ENCODE measurements at places on chromosomes 1 and 21.
A peak's percentile ranks its signal among the peaks of the same experiment; 100 is the strongest.

DNA sequence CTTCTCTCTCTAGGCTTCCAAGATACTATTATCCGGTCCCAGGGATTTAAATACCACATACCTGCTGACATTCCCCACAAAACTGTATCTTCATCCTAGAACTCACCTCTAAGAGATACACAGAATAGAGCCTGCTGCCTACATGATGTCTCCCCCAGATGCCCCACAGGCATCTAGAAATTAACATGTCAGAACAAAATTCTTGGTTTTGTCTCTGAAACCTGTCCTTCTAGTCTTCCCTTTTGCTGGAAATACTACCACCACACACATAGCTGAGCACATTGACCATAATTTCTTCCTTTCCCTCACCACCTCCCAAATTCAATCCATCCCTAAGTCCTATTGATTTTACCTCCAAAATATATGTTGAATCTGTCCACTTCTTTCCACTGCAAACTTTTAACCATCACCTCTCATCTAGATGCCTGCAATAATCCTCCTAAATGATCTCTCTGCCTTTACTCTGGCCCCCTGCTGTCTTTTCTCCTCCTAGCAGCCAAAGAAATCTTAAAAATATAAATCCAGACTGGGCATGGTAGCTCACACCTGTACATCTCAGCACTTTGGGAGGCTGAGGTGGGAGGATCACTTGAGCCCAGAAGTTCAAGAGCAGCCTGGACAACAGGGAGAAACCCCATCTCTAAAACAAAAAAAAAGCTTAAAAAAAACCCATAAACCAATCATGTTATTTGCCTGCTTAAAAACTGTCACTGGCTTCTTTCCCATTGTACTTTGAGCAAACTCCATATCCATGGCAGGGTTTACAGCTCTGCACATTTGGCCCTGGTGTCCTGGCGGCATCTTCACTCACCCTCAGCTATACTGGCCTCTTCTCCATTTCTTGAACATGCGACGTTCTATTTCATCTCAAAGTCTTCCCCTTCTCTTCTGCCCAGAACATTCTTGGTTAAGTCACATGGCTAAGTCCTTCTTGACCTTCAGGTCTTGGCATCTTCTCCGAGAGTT is 6.2 kb upstream of the FAM76A start:
- DNase-seq = no peak

- DNase-seq = no peak
Measured at GRCh38 chr1:227994632-227995300, 12.0 kb upstream of the WNT3A start.

GRCh38 chr1:40799351-40799867 is 15.8 kb downstream of the KCNQ4 start:
- no peak for DNase-seq

GRCh38 chr1:217561446-217561845 is 69.4 kb downstream of the GPATCH2 start:
- DNase-seq = no peak

- no peak for DNase-seq
Measured at GRCh38 chr1:221268295-221268694, 389.1 kb downstream of the HLX start.

GRCh38 chr1:111213412-111213811 is 13.0 kb upstream of the DENND2D start:
- DNase-seq = no peak

DNA sequence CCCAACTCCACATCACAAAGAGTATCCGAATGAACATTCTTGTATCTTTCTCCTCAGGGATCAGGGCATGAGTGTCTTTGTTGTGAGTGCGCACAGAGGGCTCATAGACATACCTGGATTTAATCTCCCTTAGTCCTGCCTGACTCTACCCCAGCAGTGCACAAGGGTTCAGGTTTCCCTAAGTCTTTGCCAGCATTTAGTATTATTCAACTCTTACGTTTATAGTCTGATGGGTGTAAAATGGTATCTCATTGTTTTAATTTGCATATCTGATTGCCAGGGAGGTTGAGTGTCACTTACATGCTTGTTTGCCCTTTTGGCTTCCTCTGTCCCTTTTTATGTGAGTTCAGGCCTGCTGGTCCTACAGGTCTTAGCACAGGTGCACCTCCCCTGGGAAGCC is 49.5 kb downstream of the FOXD2 start:
- DNase-seq = no peak

DNA sequence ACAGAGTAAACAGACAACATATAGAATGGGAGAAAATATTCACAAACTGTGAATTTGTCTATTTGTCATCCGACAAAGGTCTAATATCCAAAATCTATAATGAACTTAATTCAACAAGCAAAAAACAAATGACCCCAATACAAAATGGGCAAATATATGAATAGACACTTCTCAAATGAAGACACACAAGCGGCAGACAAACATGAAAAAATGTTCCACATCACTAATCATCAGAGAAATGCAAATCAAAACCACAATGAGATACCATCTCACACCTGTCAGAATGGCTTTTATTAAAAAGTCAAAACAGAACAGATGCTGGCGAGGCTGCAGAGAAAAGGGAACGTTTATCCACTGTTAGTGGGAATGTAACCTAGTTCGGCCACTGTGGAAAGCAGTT is 72.7 kb downstream of the SMYD3 start:
- no peak for DNase-seq

- no peak for DNase-seq
Measured at GRCh38 chr1:151952811-151953210, 40.8 kb downstream of the S100A10 start.

DNA sequence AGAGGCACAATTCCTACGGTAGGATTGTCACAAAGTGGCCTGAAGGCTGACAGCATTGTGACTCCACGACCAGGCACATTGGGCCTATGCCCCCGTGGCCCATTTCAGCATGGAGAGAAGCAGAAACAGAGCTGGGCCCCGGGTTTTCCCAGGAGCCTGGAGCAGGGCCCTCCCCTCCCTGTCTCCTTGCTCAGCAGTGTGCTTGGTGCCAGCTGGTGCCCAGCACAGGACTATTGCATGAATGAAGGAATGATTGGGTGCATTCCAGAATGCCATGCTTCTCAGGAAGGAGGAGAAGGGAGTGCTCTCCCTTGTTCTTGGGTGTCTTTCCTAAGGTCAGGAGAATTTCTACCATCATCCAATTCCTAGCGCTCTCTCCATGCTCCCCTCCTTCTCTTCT is 33.7 kb downstream of the IER5 start:
- no peak for DNase-seq

GRCh38 chr1:93374334-93375106 is 28.8 kb downstream of the DR1 start:
- DNase-seq = no peak

DNA sequence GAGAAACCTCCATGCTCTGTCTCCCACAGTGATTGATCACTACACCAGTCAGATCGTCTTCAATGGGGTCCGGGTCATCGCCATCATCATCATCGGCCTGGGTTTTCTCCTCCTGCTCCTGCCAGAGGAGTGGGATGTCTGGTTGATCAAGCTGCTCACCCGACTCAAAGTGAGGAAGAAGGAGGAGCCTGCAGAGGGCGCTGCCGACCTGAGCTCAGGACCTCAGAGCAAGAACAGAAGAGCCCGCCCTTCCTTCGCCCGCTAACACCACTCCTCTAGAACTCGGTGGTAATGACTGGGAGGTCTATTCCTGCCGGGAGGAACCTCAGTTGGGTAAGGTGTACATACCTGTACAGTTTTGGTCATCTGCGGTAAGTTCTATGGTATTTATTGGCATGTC is 50.3 kb upstream of the COA6 start:
- DNase-seq = no peak

- no peak for DNase-seq
Measured at GRCh38 chr1:204439621-204440375, 28.2 kb upstream of the PPP1R15B start.

- peak; percentile 31 for DNase-seq
Measured at GRCh38 chr1:109075531-109076490, at the start of gene TAF13. Gene TAF13 (minus strand): TSS chr1:109076003. CDS start chr1:109075947, 56 bp downstream.

DNA sequence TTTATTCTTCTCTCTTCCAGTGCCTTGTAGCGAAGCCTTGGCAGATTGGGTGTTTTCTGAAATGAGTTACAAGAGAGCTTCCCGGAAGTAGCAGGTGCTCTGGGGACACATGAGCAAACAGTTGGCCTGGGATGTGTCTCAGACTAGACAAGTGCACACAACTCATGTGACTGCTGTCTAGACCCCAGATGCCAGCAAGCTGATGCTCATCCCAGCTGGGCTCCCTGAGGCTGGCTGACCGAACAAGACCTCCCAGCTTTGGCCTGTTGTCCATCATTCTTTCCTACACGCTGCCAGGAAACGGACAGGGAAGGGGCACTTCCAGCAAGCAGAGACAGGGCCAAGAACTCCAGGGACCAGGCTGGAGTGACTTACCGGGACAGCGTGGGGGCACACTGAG is 18.7 kb upstream of the CSF1 start:
- DNase-seq = no peak

DNA sequence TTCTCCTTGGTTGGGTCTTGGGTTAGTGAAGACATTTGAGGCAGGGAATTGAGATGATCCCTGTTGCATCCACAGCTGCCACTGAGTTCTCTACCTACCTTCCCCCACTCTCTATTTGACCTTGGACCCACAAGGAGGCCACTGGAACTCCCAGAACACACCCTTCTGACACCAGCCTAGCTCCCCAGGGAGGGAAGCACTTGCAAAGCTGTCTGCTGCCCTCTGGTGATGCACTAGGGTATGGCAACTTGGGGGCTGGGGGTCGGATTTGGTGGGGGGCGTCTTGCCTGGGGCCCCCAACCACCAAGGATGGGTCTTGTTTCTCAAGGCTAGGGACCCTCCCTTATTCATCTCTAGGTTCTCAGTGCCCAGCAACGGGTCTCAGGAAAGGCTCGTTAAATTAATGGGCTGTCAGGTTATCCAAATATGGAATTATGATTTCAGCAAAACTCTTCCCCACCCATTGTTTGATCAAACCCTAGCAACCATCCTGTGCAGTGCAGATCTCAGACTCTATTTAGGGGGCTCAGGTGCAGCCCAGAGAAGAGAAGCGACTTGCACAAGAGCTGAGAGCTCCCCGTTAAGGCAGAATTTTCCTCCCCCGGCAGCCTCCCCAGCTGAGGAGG is 177.8 kb upstream of the KLHDC7A start:
- no peak for DNase-seq

DNA sequence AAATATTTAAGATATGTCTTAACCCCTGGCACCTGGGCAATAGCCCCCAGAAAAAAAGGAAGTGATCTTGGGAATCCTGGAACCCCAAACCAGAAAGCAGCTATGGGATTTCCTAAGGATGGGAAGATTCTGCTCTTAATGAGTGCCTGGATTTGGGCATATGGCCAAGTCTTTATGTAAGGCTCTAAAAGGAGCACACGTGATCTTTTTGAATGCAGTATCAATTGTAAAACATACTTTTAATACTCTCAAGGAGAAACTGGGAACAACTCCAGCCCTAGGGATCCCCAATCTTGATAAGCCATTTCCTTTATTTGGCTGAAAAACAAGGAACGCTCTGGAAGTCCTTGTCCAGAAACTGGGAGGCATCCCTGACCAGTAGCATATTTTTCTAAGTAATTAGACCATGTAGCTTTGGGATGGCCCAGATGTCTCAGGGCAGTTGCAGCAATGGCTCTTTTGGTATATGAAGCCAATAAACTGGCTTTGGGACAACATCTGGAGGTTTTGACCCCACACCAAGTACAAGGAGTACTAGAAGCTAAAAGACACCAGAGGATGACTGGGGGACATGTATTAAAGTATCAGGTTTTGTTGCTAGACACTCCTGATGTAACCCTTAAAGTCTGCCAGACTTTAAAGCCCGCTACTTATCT is 80.9 kb upstream of the KIAA0040 start:
- DNase-seq = no peak

DNA sequence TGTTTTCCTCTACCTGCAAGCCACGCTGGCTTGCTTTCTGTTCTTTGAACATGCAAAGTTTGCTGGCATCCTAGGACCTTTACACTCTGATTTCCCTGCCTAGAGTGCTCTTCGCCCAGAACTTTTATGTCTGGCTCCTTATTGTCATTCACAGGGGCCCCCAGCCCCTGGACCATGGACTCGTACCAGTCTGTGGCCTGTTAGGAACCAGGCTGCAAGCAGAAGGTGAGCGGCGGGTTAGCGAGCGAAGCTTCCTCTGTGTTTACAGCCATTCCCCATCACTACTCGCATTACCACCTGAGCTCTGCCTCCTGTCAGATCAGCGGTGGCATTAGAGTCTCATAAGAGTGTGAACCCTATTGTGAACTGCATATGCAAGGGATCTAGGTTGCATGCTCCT is 73.0 kb downstream of the ATG4C start:
- DNase-seq = no peak

DNA sequence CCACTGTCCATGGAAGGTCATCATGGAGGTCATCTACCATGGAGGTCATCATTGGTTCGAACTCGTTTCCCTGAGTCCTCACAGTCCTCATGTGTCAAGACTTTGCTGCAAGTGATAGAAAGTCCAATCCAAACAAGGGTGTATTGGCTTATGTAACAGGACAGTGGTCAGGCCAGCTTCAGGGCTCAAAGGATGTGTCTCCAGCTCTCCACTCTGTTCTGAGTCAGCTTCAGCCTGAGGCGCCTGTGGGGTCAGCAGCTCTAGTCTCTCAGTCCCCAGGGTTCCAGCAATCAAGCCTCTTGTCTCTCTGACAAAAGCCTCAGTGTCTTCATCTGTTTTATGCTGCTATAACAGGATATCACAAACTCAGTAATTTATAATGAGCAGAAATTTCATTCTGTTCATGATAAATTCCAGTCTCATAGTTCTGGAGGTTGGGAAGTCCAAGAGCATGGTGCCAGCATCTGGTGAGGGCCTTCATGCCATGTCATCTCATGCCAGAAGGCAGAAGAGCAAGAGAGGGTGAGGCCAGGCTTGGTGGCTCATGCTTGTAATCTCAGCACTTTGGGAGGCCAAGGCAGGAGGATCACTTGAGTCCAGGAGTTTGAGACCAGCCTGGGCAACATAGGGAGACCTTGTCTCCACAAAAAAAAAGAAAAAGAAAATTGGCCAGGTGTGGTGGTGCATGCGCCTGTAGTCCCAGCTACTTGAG is 19.5 kb downstream of the A3GALT2 start:
- DNase-seq = no peak

DNA sequence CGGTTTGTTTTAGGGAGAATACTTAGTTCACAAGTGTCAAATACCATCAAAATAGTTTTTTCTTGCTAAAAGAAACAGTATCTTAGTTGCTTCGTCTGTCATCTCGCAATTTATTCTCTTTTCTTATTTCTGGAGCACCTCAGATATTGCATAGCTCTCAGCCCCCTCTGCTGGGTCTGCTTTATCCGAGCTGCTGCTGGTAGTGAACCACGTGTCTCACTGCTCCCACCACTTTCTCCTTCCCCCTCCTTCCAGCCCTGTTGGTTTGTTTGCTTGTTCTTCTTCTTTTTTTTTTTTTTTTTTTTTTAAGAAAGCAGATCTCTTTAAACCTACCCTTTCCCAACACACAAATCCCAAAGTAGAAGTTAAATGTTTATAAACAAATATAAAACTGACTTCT is 170.8 kb downstream of the EDEM3 start:
- DNase-seq = no peak

DNA sequence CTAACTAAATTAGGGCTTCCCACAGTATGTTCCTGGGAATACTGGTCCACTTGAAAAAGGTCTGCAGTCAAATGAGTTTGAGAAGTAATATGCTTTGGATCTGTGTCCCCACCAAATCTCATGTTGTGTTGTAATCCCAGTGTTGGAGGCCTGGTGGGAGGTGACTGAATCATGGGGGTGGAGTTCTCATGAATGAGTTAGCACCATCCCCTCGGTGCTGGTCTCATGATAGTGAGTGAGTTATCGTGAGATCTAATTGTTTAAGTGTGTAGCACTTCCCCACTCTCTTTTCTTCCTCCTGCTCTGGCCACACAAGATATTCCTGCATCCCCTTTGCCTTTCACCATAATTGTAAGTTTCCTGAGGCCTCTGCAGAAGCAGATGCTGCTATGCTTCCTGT is 16.9 kb upstream of the DMRTB1 start:
- DNase-seq = no peak

- DNase-seq = no peak
Measured at GRCh38 chr1:92960395-92961130, 699 bp downstream of the DIPK1A start.

Measured in cortex of kidney (tissue), 1 donor.